ENCODE measurements at places on chromosomes 2 and 18.

DNA sequence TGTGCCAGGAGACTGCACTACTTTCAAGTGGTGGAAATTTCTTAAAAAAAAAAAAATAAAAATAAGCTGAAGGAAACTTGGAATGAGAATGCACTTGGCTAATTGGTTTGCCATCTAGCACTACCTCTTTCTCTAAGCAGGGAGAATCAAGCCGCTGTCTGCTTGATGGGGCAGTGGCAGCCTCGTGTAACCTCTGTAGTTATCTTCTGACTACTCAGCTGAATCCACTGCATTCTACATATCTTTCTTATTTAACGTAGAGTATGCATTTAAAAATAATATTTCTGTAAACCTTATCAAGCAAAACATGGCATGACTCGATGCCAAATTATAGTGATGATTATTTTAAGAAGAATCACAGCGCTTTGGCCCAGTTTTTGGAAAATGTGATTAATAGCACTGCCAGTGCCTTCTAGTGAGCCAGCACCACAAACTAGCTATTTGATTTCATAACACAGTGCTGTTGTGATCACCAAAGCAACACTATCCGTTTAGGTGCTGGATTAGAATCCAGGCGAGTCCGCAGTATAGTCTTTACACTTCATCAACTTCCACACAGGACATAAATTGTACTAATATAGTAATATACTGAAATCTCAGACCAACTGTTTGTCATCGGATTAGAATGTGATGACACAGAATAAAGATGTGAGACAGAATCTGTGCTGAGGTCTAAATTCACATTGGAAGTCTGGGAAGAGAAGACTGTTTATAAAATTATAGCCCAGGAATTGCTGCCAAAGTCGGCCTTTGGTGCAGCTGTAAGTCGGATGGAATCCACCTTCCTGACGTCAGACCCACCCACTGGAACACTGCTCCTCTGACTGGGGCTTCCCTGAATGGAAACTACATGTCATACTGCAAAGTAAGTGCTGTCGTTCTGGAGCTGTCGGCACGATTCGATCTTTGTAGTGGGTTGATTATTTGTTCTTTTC lies 136.5 kb upstream of the ETAA1 start:
- DNase-seq = no peak

GRCh38 chr2:227500301-227500630 lies 28.3 kb downstream of the AGFG1 start:
- no peak for DNase-seq

DNA sequence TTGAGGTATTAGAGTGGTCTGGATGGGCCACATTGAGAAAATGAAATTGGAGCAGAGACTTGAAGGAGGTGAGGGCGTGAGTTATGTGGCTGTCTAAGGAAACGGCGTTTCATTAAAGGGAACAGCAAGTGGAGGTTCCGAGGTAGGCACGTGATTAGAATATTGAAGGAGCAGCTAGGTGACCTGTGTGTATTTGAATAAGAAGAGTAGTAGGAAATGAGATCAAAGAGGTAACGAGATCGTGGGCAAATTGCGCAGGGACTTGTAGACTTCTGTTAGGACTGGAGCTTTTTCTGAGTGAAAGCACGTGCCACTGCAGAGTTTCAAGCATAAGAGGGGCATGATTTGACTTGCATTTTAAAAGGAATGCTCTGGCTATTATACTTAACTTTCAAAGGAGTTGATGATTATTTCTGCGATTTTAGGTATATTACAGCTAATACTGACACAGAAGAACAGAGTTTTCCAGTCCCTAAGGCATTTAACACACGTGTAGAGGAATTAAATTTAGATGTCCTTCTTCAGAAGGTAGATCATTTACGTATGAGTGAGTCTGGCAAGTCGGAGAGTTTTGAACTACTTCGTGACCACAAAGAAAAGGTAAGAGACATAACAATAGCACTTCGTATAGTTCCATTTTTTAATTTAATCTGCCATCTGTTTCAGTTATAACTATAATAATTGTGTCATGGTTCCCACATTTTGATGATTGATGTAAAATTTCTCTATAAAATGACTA lies 48.7 kb downstream of the RMDN2 start:
- DNase-seq = no peak

- no peak for DNase-seq
Measured at GRCh38 chr2:189437926-189438325, 3.3 kb upstream of the WDR75 start.

DNA sequence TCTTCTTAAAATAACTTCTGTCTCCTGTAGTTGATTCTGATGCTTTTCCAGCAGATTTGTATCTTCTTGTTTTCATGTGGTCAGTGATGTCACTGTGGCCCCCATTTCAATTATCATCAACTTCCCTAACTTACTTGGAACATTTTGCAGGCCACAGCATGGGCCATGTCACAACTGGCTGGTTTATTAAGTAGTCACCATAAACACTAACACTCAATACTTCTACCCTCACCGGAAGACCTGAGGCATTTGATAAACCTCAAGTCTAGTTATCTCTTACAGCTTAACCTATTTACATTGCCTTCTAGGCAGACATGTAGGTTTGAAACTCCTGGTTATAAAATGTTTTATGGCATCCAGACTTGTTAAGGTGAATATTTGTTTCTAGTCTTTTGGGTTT lies 37.4 kb upstream of the PROKR1 start:
- no peak for DNase-seq

DNA sequence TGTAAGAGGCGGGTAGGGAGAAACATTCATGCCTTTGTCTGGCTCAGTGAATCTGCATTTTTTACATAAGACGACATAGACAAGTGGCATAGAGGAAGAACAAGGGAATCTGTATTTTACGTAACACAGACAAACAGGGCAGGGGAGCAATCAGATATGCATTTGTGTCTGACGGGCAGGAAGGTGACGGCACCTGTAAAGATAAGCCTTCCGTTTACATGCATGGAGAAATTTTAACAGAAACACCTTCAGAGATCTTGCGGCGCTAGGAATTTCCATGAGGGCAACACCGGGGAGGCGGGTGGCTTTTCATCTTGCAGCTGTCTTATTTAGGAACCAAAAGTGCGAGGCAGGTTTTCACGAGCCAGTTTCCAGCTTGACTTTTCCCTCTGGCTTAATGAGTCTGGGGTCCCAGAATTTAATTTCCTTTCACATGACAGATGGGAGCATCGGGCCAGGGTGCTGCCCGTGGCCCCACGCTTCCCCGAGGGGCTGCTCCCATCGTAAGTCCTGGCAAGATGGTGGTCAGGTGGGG lies 42.6 kb downstream of the RTP5 start:
- no peak for DNase-seq

DNA sequence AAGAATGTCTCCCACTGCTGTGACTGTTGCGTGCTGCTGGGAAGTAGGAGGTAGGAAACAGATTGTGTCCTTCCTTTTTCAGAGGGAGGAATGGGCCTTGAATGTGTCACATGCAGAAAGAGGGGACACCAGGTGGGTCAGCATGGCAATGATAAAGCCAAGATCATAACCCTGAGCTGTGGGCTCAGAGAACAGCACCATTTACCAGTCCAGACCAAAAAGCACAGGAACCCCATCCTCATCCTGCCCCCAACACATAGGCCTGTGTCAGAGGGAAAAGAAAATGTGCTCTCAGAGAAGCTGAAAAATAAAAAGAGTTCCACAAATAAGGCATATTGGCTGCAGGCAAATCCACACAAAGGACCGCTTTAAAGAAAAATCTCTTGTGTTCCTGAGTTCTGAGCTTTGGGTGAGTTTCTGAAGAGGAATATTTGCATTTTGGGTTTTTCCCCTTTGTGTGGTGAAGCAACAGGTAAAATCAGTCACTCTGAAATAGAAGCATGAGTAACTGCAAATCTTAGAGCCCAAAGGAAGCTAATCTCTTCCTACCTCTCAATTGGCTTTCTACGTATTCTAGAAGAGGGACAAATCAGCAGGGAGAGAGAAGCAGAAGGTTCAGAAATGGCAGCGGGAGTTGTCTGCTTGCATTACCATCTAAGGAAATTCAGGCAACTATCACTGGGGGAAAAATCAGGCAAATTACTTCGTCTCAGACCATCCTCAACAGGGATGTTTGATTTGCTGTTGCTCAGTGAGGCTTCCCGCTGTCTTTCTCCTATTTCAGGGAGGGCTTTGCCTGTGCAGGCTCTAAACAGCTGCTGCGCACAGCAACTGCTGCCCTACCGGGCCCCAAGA lies 106.8 kb downstream of the BCL11A start:
- DNase-seq = no peak

DNA sequence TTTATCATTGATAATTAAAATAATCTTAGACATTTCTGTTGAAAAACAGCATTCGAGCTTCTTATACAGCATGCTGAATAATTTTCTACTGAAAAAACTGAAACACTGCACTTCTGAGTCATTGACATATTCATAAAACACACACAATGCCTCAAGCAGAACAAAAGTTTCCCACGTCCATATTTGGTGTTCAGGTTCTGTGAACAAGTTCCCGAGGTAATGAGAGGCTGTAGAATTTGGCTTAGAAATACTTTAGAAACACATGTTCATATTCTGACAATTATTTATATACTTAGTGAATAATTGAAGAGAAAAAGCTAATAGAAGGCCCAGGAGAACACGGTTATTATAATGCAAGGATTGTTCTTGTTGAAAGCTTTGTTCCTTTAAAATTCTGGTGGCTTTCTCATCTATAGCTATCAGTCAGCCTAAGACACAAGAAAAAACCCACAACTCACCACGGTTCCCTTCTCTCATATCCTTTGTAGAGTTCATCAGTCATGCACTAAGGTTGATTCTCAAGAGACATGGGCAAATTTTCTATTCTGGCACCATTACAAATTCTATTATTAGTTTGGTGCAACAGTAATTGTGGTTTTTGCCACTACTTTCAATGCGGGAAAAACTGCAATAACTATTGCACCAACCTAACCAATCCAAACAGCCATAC lies 194.4 kb downstream of the TMX3 start:
- no peak for DNase-seq

Measured in head of caudate nucleus (tissue), 42 donors.